ENCODE measurements at places on chromosomes 12 and 14.
A peak's percentile ranks its signal among the peaks of the same experiment; 100 is the strongest.

GRCh38 chr14:33414041-33414440 is 475.4 kb downstream of the NPAS3 start:
- DNase-seq, result no peak

DNA sequence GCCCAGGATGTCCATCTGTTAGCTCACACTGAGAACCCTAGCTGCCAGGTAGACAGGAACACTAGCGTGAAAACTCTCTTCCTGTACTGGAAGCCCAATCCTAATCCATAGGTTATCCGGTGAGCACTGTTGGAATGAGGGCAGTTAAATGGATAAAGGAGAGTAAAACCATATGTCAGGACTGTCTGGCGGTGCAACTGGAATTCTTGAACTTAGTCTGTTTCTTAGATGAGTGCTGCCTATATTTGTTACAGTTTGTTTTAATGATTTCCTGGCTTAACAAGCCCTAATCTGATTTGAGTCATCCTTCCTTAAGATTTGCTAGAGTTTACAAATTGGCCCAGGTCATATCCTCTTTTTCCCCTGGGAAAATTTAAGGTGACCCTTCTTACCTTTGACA is 104.7 kb downstream of the ANO4 start:
- no peak for DNase-seq

- DNase-seq, result no peak
Observed at GRCh38 chr12:18595412-18595811, 142.4 kb downstream of the PLCZ1 start.

GRCh38 chr12:110349514-110350151 is 53.9 kb downstream of the ANAPC7 start:
- DNase-seq, result peak; percentile 8

GRCh38 chr12:58871556-58871955 is 48.7 kb downstream of the LRIG3 start:
- no peak for DNase-seq

- peak; percentile 81 for DNase-seq
Observed at GRCh38 chr12:111396726-111397445, 8.8 kb upstream of the SH2B3 start.

DNA sequence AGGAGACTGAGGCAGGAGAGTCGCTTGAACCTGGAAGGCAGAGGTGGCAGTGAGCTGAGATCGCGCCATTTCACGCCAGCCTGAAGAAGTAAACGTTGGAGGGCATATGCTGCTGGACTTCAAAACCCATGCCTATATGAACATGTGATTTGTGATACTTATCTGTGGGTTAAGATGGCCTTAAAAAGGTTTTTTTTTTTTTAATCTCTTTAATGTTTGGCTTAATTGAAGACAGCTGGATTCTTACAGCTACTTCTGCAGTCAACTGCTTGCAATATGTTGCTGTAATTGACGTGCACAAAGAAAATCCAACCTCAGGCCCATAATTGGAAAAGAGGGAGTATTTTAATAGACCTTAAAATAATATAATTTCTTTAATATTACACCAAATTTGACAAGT is 1.5 kb upstream of the B3GNT4 start:
- no peak for DNase-seq

DNA sequence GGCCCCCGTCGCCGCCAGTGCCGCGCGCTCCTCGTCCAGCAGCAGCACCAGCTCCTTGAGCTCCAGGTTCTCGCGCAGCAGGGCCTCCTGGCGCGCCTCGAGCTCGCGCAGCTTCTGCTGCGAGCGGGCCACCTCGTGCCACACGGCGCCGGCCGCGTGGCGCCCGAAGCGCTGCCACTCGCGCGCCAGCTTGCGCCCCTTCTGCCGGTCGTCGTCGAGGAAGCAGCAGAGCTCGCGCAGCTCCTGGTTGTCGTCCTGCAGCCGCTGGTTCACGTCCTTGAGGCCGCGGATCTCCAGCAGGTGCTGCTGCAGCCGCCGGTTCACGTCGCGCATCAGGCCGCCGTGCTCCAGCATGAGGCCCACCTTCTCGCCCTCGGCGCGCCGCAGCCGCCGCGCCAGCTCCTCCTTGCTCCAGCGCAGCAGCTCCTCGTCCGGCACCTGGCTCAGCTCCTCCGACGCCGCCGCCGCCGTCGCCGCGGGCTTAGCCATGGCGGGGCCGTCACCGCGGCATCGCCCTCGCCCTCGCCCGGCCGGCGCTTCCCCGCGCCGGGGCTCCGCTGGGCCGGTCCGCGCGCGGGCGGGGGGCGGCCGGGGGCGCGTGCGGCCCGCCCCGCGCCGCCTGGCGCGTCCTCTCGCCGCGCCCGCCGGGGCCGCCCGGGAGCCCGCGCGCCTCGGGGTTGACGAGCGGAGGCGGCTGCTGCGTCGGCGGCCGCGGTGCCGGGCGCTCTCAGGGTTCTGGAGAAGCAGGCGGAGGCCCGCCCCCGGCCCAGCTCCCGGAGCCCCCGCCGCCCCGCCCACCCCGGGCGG is at the start of gene CCDC85C:
CCDC85C (minus strand) TSS at position 737 of the 807 bp plus-strand sequence; CDS start at position 489, 248 bp downstream.
- DNase-seq, result no peak

DNA sequence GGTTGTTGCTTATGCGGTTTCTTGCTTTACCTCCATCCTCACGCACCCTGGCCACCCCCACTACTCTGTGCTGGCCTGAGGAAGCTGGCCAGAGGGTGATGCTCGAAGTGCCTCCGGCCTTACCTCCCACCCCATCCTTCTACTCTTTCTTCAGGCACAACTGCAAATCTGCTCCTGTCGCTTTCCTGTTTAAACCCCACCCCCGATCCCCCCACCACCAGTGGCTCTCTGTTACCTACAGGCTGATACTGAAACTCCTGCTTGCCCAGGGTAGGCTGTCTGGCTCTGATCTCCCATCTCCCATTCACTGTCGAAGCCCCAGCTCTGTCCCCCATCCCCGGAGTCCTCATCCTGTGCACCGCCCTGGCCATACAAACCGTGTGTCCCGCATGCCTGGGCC is 111.5 kb downstream of the PRMT8 start:
- no peak for DNase-seq

DNA sequence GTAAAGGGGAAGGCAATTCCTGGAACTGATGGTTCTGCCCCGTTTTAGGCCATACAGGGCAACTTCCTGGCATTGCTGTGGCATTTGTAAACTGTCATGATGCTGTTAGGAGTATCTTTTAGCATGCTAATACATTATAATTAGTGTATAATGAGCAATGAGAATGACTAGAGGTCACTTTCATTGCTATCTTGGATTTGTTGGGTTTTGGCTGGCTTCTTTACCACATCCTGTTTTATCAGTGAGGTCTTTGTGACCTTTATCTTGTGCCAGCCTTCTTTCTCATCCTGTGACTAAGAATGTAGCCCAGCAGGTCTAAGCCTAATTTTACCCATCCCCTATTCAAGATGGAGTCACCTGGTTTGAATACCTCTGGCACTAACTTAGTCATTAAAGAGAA is 51.2 kb downstream of the TESPA1 start:
- no peak for DNase-seq

- no peak for DNase-seq
Observed at GRCh38 chr14:93952829-93953228, 23.5 kb downstream of the ASB2 start.

DNA sequence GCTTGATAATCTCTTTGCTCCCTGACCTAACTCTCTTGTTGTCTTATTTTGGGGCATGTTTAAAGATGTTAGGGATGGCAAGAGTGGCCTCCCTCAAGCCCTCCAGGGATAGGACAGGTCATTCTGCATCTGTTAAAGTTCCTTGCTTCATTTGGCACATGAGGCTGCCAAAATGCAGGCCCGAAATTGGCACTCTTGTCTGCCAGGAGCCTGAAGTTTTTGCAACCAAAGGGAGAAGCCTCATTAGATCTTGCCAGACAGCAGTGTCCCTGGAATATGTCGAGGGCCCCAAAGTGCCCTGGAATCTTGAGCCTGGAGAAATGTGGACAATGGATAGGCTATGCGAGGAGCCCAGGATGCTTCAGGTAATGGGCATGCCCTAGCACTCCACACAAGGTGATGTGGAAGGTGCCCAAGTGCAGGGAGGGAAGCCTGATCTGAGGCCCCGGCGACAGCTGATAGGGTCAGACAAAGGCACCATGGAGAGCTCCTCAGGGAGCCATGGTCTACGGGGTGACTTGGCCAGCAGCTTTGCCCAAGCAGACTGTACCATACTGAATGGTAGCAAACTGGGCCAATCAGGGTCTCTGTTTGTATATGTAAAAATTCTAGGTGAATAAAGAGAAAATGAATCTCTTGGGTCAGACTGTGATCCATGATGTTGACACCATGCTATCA is 173.0 kb upstream of the WSCD2 start:
- DNase-seq, result no peak

GRCh38 chr14:45757655-45758054 is 504.7 kb upstream of the MIS18BP1 start:
- DNase-seq, result no peak

DNA sequence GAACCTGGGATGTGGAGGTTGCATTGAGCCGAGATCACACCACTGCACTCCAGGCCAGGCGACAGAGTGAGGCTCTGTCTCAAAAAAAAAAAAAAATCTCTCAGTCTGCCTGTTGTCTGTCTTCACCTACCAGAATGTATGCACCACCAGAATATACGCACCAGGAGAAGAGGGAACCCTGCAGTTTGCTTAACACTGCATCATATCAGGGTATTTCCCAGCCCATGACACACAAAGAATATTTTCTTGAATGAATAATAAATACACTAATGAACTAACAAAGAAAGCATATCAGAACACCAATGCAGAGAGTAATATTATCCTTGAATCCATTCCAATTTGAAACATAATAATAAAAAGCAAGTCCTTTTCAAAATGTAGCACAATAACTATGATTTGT is 44.2 kb upstream of the FOXN3 start:
- DNase-seq, result no peak

DNA sequence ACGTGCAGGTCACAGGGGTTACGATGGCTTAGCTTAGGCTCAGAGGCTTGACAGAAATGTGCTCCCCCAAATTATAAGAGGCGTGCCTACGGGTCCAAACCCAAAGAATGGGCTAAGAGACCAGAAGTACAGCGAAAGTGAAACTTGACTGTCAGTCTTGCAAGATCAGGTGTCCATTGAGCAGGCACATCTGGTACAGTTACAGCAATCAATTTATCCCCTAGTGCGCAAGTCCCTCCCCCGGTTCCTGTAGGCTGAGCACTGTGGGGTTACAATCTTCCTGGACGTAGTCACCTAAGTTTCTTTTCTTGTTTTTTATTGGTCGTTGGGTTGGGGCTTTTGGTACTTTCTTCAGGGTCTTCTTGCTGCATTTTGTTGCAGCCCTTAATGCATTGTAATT is 134.2 kb downstream of the UNC79 start:
- DNase-seq, result no peak

- DNase-seq, result no peak
Observed at GRCh38 chr14:90489916-90490719, 93.3 kb downstream of the CALM1 start.

GRCh38 chr12:20631711-20632110 is 63.4 kb upstream of the SLCO1C1 start:
- no peak for DNase-seq

GRCh38 chr14:34368115-34368970 is 93.7 kb downstream of the SPTSSA start:
- no peak for DNase-seq

GRCh38 chr12:52268212-52268611 is 6.2 kb upstream of the KRT86 start:
- no peak for DNase-seq

DNA sequence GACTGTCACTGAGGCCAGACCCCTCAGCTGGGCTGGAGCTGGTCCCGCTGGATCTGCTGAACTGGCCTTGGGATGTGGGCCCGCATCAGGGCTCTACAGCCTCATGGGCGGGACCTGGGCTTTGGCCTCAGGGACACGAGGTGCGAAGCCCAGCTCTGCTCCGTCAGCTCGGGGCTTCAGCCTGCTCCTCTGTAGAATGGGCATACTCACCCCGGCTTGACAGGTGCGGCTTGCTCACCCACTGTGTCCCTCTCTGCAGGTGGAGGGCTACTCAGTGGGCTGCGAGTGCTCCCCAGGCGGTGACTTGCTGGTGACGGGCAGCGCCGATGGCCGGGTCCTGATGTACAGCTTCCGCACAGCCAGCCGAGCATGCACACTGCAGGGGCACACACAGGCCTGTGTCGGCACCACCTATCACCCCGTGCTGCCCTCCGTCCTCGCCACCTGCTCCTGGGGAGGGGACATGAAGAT is 57.6 kb downstream of the BEGAIN start:
- no peak for DNase-seq

DNA sequence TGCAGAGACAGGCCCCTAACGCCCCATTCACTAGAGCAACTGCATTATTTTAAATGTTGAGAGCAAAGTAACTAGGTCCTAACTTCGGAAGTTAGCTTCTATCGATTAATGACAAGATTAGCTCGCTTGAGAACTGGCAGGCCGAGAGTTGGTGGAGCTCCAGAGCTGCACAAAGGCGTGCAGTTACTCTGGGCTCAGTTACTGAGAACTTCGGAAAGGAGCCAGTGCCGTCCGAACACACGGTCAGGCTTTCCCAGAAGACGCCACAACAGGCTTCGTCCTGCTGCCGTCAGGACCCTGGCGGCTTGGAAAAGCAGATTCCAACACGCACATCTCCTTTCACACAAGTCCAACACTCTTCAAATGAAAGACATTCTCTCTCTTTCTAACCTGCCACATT is 45.4 kb upstream of the TESC start:
- DNase-seq, result no peak

- DNase-seq, result no peak
Observed at GRCh38 chr12:13178568-13179210, 17.8 kb upstream of the EMP1 start.

- DNase-seq, result no peak
Observed at GRCh38 chr12:78711954-78712353, 152.6 kb upstream of the SYT1 start.

DNA sequence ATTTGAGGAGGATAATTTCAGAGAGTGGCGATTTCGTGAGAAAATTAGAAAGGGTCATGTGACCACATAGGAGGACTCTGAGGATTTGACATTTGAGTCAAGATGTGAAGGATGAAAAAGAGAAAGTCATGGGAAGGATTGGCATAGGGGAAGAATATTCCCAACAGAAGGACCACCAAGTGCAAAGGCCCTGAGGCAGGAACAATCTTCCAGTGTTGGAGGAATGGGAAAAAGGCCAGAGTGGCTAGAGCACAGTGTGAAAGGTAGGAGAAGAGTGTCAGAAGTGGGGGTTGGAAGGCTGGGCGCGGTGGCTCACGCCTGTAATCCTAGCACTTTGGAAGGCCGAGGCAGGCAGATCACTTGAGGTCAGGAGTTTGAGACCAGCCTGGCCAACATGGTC is 3.9 kb upstream of the PPP1CC start:
- DNase-seq, result no peak

DNA sequence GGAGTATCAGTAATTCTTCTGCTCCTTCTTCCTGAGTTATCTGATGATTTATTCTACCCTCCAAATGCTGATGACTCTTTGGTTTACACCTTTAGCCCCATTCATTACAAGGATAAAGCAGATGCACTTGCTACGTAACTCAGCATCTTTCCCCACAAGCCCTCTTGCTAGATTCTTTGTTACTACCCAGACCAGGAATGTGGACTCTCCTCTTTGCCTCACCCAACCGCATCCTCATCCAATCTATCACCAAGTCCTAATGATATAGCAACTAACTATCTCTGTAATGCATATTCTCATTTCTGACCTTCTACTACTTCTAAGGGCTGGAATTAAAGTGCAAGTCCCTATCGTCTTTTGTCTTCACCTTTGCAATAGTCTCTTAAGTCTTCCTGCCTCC is 9.2 kb downstream of the KRT1 start:
- no peak for DNase-seq

Data from activated CD8-positive, alpha-beta memory T cell treated with anti-CD3 and anti-CD28 coated beads for 4 hours (primary cell).